T-cell (primary cell): ENCODE measurements at places on chromosomes 6 and 20.

- DNase-seq, result no peak
Measured at GRCh38 chr20:62392621-62393334, 5.9 kb downstream of the RPS21 start.

DNA sequence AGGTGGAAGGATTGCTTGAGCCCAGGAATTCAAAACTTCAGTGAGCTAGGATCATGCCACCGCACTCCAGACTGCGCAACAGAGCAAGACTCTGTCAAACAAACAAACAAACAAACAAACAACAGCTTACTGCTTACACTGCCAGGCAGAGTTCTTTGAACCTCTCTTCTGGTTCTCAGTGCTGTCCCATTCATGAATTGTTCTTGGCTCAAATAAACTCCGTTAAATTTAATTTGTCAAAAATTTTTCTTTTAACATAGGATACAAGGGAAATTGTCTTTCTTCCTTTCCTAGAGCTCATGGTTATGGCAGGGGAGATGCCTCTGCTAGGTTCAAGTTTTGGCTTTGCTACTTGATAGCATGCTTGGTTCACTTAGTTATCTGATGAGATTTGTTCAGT is 29.7 kb upstream of the RFPL4B start:
- DNase-seq, result no peak

DNA sequence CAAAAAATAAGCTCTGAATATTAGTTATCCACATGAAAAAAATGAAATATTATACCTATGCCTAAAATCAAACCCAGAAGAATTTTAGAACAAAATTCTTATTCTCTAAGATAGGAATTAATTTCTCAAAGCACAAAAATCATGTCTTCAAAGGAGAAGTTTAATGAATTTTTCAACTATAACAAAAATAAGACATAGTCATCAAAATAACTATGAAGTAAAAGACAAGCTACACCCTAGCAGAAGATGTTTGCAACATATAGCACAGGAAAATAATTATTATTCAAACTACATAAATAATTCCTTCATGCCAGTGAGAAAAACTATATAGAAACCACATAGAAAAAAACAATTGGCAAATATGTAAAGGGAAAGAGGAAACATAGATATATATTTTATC is 1203.6 kb upstream of the GJE1 start:
- DNase-seq, result no peak

DNA sequence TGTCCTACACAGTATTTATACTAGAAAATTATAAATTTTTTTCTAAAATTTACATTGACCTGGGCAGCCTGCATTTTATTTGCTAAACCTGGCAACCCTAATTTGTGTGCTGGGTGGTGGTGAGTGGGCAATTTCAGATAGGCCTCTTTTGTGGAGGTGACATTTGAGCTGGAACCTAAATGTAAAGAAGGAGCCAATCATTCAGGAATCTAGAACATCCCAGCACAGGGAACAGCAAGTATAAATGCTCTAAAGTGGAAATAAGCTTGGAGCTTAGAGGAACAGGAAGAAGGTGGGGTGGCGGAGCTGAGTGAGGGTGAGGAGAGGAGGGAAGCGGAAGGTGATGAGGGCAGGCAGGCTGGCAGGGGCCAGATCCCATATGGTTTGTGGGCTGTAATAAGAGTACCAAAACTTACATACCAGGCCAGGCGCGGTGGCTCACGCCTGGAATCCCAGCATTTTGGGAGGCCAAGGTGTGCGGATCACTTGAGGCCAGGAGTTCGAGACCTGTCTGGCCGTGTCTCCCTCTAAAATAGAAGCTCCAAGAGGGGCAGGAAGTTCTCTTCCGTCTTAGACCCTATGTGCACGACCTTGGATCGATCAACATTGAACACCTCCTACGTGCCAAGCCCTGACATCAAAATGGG is 549 bp upstream of the CSE1L start:
- DNase-seq, result no peak

DNA sequence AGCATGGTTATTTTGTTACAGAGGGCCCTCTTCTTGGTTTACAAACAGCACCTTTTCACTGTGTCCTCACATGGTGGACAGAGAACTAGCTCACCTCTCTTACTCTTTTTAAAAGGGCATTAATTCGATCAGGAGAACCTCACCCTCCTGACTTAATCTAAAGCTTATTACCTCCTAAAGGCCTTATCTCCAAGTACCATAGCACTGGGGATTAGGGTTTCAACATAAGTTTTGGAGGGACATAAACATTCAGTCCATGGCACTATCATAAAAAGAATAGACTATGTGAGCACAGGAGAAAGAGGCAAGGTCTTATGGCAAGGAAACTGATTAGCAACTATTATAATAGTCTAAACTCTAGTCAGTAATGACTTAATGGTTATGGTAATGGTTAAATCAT is 736.2 kb upstream of the ADGRB3 start:
- no peak for DNase-seq

DNA sequence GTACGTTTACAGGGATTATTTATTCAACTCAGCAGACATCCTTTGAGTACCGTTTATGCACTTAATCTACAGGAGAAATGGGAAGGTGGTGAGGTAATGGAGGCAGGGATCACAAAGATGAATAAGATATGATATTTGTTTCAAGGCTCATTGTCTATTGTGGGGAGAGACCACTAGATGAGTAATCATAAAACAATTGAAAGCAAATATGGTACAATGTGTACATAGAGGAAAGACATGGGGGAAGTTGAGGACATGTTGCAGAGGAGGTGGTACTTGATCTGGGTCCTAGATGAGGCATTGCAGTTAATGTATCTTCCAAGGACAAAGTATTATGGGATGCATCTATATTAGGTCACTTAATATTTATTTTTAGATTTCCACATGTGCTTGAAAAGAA is 13.7 kb upstream of the CDC5L start:
- no peak for DNase-seq

GRCh38 chr6:3778701-3779573 is 27.4 kb upstream of the PXDC1 start:
- DNase-seq, result no peak

GRCh38 chr20:25247000-25247517 is 826 bp upstream of the PYGB start:
- peak; percentile 16 for DNase-seq

- no peak for DNase-seq
Measured at GRCh38 chr20:20627471-20627870, 85.0 kb downstream of the RALGAPA2 start.

DNA sequence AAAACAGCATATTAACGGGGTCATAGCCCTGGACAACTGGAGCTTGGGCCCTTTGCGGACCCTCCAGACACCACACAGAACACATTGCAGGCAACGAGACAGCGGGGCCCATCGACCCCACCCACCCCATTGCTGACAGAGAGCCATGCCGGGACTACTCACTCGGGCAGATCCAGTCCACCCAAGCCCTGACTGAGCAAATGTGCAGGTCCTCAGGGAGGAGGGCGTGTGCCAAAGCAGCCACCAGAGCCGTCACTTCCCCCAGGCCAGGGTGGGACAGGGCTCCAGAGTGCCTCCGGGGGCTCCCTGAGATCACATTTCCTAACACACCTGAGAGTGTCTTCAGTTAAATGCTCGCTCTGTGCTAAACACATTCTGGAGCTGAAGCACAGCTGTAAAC is 114.9 kb downstream of the CDH4 start:
- no peak for DNase-seq

- DNase-seq, result no peak
Measured at GRCh38 chr6:163332575-163332974, 81.9 kb upstream of the QKI start.

DNA sequence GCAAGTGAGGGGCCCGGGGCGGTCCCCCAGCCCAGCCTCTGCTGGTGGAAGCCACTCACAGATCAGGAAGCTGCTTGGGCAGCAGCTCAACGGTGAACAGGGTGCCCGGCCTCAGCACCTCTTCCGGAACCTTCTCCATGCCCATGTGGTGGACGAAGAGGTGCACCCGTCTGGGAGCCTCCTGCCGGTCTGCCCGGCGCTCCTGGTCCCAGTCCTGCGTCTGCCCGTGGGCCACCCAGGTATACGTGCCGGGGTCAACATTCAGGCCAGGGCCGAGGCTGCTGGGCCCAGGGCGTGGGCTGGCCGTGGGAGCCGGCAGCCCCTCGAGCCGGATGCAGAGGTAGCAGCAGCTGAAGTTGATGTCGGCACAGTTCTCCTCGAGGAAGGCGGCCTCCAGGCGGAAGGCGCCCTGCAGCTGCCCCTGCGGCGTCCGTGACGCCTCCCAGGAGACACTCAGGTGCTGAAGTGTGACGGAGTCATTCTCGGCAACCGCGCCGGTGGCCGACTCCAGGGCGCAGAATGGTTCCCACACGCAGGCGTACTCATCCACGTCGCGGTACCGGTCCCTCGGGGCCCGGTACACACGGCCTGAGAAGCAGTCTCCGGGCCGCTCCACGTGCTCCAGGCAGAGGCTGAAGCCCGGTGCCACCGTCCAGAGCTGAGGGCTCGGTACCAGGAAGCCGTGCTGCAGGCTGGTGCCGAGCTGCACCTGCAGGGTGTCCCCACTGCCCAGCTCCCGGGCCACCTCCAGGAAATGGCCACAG is 8.7 kb downstream of the FNDC11 start:
- no peak for DNase-seq

DNA sequence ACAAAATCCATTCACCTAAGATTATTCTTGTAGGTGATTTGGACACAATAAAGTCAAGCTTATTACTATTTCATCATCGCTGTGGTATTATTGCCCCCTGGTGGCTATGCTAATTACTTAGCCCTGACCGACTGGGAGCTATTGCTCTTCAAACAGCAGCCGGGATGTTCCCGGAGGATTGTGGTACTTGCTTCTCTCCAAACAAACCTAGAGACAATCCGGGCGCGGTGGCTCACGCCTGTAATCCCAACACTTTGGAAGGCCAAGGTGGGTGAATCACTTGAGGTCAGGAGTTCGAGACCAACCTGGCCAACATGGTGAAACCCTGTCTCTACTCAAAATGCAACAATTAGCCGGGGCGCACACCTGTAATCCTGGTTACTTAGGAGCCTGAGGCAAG is 15.4 kb upstream of the STMND1 start:
- DNase-seq, result no peak
